ENCODE measurements at places on chromosomes 5 and 9.

DNA sequence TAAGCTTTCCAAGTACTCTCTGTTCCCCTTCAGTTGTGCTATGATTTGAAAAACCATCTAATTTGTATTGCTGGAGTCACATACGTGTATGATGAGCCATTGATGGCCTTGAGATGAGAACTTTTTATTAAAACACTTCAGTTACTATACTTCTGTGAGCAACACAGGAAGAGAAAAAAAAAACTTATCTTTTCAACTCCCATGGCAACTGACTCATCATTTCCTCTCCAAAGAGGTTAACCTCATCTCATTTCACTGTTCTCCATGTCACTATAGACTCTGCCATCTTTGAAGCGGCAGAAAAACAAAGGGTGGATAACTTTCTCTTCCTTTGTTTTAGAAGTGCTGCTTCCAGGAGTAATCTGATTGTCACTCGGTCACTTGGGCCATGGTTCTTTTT lies 104.3 kb upstream of the PCSK1 start:
- peak; percentile 39 for DNase-seq

DNA sequence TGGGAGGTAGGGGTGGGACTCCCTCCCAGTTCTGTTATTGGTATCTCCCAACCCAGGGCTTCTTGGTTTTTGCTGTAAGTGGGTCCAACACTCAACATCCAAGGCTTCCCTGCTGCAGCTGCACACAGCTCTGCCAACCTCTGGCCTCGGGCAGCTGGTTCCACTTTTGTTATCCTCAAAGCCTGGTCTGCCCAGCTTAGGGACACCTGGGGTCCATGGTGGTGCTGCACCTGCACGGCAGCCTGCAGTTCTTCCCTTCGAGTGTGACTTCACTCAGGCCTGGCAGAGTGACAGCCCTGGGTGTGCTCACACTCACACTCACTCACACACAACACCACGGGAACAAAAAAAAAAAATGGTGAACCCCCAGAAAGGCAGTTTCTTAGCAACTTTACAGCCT lies 15.3 kb upstream of the SAP30L start:
- DNase-seq: no peak

- DNase-seq: no peak
Observed at GRCh38 chr5:176654856-176655255, 7.6 kb downstream of the TSPAN17 start.

DNA sequence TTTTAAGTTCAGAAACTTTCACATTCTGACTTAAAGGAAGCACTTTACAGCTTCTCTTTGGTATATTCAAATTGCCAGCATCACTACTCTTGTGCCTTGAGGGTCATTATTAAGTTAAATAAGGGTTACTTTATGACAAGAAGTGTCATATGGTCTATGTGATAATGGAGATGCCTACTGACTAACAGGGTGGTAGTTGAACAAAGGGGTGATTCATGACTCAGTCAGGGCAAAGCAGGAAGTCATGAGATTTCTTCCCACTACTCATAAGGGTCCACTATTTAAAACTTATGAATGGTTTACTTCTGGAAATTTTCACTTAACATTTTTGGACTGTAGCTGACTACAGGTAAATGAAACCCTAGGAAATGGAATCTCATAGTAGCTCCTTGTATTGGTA lies 938.3 kb upstream of the PTPRD start:
- no peak for DNase-seq

GRCh38 chr9:129237164-129237611 lies 59.1 kb upstream of the IER5L start:
- DNase-seq: peak; percentile 71

- no peak for DNase-seq
Observed at GRCh38 chr9:86301686-86302085, 19.3 kb upstream of the ISCA1 start.

DNA sequence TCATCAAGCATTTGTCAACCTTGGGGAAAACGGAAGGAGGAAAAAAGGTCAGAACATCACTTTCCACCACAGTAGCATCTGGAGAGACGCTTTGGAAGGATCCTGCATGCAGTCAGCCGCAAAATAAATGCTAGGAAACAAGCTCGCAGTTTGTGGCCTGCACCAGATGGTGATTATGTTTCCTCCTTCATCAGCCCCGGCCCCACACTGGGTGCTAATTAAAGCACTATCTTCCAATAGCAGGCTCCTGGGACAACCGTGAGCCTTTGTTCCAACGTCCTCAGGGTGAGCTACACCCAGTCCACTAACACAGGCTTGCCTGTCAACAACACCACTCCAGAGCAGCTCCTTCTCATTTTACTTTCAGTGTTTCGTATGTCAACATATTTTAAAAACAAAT lies 64.0 kb downstream of the RNF130 start:
- no peak for DNase-seq

DNA sequence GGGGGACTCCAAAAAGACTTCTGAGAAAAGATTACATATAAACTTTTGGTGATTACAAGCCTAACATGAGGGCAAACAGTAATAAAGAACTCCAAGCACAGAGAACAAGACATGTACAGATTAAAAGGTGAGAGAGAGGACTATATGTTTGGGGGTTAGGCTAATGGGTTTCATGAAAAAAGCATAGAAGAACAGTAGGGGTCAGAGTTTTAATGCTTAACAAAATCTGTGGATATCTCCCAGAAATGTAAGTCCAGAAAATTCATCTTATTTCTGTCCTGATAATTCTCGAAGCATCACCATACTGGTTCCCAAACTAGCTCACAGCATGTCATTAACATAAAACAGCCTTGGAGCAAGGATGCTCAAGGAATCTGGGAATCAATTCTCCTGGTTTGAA lies 137.2 kb downstream of the ARRDC3 start:
- DNase-seq: peak; percentile 10

DNA sequence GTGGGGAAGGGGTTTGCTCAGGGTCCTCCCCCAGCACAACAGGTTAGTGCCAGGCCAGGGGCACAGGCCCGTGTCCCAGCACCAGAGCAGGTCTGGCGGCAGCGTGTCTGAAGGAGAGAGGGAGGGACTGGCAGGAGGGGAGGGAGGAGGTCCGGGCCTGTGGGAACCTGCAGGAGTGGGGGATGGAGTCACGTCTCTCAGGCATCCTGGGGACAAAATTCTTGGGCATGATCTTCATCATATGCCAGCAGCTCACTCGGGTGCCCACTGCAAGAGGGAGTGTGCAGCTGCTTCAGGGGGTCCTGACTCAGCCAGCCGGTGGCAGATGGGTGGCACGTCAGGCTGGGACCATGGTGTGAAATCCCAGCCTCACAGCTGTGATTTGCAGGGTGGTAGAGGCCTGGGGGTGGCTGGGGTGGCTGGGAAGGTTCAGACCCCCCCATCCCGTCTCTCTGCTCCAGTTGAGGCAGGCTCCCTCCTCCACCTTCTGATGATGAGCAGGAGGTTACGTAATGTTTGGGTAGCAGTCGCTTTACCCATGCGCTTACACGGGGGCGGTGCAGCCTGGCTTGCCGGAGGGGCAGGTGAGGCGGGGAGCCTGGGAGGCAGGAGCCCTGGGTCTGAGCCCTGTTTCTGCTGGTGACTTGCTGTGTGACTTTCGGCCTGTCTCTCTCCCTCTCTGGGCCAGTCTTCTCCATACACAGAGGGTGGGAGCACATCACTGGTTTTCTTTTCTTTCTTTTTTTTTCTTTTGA lies 40.5 kb downstream of the NCS1 start:
- DNase-seq: no peak
